Lung (tissue), 17 donors: ENCODE measurements at places on chromosomes 5 and 9.

DNA sequence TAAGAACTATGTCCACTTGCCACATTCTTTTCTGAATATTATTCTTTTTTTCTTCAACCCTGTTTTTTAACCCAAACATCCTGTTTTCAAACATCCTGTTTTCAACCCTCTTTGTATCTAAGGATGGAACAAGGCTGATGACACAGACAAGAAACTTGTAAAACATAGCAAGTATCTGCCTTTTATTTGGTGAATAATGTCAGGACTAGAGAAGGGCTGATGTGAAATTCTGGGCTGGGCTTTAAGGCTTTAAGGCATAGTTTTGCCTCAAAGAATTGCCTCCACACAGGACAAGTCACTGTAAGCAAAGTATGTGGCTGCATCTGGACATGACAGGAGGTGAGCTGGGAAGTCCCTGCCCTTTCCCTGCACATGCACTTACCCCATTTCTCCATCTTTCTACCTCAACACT is 42.5 kb upstream of the RIC1 start:
- H3K4me3 ChIP-seq, result no peak overlapping the region
- no peak for DNase-seq
- H3K27ac ChIP-seq, result no peak overlapping the region
- H3K4me1 ChIP-seq, result no peaks in the 10 kb centered on the region

GRCh38 chr5:5497152-5497788 is 74.8 kb downstream of the ICE1 start:
- H3K27ac ChIP-seq, result no peak overlapping the region
- peak; percentile 56 for DNase-seq
- H3K4me1 ChIP-seq, result no peaks in the 10 kb centered on the region
- no peaks in the 10 kb centered on the region for H3K27me3 ChIP-seq
- no peaks in the 10 kb centered on the region for H3K36me3 ChIP-seq
- no peak overlapping the region for H3K4me3 ChIP-seq

DNA sequence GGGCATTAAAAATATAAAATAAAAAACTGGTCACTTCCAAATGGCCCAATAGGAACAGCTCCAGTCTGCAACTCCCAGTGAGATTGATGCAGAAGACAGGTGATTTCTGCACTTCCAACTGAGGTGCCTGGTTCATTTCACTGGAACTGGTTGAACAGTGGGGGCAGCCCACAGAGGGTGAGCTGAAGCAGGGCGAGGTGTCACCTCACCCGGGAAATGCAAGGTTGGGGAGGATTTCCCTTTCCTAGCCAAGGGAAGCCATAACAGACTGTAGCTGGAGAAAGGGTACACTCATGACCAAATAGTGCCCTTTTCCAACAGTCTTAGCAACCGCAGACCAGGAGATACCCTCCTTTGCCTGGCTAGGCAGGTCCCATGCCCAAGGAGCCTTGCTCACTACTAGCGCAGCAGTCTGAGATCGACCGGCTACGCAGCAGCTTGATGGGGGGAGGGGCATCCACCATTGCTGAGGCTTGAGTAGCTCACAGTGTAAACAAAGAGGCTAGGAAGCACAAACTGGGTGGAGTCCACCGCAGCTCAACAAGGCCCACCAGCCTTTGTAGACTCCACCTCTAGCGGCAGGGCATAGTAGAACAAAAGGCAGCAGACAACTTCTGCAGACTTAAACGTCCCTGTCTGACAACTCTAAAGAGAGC is 12.7 kb downstream of the RLN1 start:
- no peaks in the 10 kb centered on the region for H3K36me3 ChIP-seq
- no peak overlapping the region for H3K27ac ChIP-seq
- peak; percentile 59 for DNase-seq
- no peaks in the 10 kb centered on the region for H3K27me3 ChIP-seq
- no peak overlapping the region for H3K4me3 ChIP-seq

DNA sequence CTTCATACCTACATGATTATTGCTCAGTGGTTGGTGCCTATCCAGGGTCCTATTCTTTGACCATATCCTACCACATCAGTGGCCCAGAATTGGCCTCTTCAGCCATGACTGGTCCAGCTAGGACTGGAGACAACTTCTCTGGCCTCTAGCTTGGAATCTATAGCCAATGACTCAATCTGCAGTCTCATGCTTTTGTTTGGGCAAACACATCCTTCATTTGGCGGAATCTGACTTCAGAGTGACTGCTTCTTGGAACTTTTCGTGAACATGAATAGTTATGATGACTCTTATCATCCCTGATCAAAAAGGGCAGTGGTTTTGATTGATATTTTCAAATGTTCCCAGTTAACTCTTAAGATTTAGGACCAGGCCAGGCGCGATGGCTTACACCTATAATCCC is 134.1 kb downstream of the PAPPA start:
- no peaks in the 10 kb centered on the region for H3K36me3 ChIP-seq
- DNase-seq, result no peak
- no peak overlapping the region for H3K4me3 ChIP-seq
- no peak overlapping the region for H3K27ac ChIP-seq
- peaks cover 4% of the 10 kb centered on the region for H3K4me1 ChIP-seq

- no peak for DNase-seq
- no peak overlapping the region for H3K4me3 ChIP-seq
- no peak overlapping the region for H3K27ac ChIP-seq
- H3K36me3 ChIP-seq, result no peaks in the 10 kb centered on the region
Observed at GRCh38 chr9:72255569-72255968, 106.3 kb downstream of the GDA start.

GRCh38 chr9:21402386-21403251 is 6.3 kb upstream of the IFNA8 start:
- H3K27ac ChIP-seq, result no peak overlapping the region
- H3K4me3 ChIP-seq, result no peak overlapping the region
- peaks cover 22% of the 10 kb centered on the region for H3K27me3 ChIP-seq
- peaks cover 4% of the 10 kb centered on the region for H3K4me1 ChIP-seq

GRCh38 chr5:64214132-64214531 is 48.5 kb downstream of the RNF180 start:
- no peak overlapping the region for H3K4me3 ChIP-seq
- no peak for DNase-seq
- H3K36me3 ChIP-seq, result no peaks in the 10 kb centered on the region
- H3K4me1 ChIP-seq, result peaks cover 4% of the 10 kb centered on the region
- no peak overlapping the region for H3K27ac ChIP-seq

GRCh38 chr5:10485142-10485795 is 43.6 kb downstream of the ROPN1L start:
- H3K27me3 ChIP-seq, result no peaks in the 10 kb centered on the region
- no peak for DNase-seq
- peak overlapping the region; percentile 34 for H3K27ac ChIP-seq
- H3K4me3 ChIP-seq, result no peak overlapping the region
